ENCODE measurements at places on chromosomes 2 and 18. TPM values are rescaled to one million over a fixed set of nuclear protein-coding genes. Genes with fewer than 3 reads are reported as not detected.

GRCh38 chr2:232436381-232437194 lies 19.4 kb upstream of the ALPI start:
- DNase-seq: no peak
- H3K27me3 ChIP-seq: no peaks in the 10 kb centered on the region
- no peaks in the 10 kb centered on the region for H3K4me1 ChIP-seq
- H3K4me3 ChIP-seq: no peak overlapping the region

DNA sequence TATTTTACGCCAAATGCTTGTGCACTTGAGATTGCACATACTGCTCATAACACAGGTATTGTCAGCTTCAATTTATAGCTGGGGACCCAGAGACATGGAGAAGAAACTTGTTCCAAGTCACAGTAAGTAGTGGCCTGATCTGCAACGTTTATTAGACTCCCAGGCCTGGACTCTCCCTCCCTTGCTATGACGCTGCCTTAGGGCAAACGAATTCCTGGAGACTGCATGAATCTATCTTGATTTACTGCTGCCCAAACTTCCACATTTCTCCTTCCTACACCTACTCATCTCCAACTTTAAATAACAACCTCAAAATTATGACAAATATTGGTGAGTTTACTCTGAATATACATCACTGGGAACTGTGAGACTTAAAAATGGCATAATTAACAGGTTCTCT lies 145.1 kb upstream of the CCDC195 start:
- DNase-seq: no peak
- H3K36me3 ChIP-seq: peaks cover 71% of the 10 kb centered on the region
- peak overlapping the region; percentile 73 for H3K27ac ChIP-seq
- no peak overlapping the region for H3K4me3 ChIP-seq

DNA sequence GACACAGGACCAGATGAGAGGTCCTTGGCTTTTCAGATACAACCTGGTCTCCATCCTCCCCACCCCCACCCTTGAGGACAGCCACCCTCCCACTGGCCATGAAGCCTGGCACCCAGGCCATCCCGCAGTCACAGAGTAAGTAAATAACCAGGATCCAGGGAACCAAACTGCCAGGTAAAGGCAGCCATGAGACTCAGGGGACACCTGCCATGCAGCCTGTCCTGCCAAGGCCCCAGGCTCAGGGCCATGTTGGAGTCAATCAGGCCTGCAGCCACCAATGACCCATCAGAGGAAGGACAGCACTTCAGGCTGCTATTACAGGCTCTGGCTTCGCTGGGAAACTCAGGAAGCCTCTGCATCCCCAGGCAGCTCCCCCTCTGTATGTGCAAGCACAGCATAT lies 15.6 kb downstream of the SPATA3 start:
- H3K27me3 ChIP-seq: peaks cover 2% of the 10 kb centered on the region
- no peak for DNase-seq
- no peaks in the 10 kb centered on the region for H3K4me1 ChIP-seq
- H3K27ac ChIP-seq: no peak overlapping the region

Gene ITGA4
- total RNA-seq: 160 TPM

Gene OXER1
- not detected for total RNA-seq

DNA sequence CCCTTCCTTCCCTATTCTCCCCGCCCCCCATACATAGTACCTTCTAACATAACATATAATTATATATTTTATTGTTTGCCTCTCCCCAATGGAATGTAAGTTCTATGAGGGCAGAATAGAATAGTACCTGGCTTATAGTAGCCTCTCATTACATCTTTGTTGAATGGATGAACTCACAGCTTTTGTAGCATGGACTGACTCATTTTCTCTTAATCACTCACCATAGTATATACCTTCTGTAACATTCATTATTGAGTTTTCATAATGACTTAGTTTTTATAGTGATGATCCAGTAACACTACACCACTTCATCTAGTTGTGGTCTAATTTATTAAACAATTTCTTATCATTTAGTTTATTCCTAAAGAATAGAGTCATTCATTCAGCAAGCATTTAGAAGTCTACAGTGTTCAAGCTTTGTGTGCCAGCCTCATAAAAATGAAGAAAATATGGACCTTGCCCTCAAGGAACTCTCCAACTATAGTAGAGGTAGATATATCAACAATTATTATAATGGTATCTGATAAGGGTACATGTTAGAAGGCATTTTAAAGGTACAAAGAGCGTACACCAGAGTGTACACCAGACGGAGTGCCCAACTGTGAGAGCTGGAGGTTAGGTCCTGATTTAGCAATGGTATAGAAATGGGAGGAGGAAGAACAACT lies 31.1 kb downstream of the NCOA1 start:
- peaks cover 5% of the 10 kb centered on the region for H3K36me3 ChIP-seq
- peaks cover 23% of the 10 kb centered on the region for H3K4me1 ChIP-seq
- H3K4me3 ChIP-seq: no peak overlapping the region

- peaks cover 17% of the 10 kb centered on the region for H3K4me1 ChIP-seq
- H3K27ac ChIP-seq: no peak overlapping the region
- H3K27me3 ChIP-seq: no peaks in the 10 kb centered on the region
- no peak for DNase-seq
- no peak overlapping the region for H3K4me3 ChIP-seq
Observed at GRCh38 chr2:98522854-98523253, 78.2 kb downstream of the INPP4A start.

Gene LNPK
- total RNA-seq: 35.7 TPM

DNA sequence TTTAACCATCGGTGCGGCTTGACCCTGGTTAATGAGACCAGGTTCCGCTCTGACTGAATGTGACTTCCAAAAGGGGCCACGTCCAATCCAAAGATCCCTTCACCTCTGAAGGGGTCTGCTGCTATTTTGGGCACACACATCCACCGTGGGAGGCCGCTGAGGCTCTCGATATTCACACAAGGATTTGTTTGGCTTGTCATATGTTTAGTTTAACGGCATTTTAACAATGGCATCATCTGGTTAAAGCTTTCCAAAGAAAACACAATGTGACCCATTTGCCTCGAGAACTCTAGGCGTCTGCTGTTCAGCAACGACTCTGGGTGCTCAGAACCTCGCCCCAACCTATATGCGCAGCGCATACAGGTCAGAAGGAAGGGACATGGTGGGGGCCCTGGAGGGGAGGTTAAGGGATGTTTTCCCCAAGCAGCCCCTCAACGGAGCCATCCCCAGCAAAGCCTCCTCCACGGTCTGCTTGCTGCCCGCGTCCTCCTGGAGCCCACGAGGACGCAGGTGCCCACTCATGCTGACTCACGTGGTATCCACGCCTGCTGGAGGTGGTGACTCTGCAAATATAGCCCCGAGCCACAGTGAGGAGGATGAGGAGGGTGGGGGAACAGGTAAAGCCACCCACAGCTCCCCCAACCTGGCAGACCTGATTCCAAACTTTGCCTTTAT lies 260.3 kb downstream of the HDAC4 start:
- H3K27ac ChIP-seq: no peak overlapping the region
- no peak for DNase-seq
- H3K36me3 ChIP-seq: peaks cover 66% of the 10 kb centered on the region
- H3K27me3 ChIP-seq: no peaks in the 10 kb centered on the region
- H3K4me1 ChIP-seq: no peaks in the 10 kb centered on the region

GRCh38 chr18:57787068-57787685 lies 15.9 kb downstream of the ATP8B1 start:
- H3K36me3 ChIP-seq: no peaks in the 10 kb centered on the region
- H3K4me3 ChIP-seq: no peak overlapping the region
- H3K27me3 ChIP-seq: no peaks in the 10 kb centered on the region
- DNase-seq: no peak

Gene CAMKMT
- total RNA-seq: 12.1 TPM

DNA sequence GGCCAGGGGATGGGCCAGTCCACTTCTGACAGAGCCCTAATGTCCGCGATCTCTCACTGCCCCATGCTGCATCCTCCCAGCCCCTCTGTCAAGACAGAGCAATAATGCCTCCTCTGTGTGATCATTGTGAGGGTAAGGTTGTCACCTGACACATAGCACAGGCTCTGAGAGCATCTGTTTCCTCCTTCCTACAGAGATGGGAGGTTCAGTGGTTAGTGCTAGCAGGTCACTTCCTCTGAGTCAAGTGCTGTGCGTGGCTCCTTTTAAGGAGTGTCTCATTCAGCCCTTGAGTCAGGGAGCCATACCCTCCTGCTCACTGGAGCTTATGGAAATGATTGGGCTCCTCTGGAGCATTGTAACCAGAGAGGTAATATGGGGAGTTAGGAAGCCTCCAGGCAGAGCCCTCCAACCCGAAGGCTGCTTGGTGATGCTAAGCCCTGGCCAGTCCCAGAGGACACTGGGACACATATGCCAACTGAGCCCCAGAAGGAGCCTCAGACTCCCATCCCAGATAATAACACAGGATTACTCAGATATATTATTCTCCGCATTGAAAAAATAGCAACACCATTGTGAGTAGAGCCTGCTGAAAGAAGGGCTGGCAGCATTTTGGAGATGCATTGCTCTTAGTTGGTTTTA lies 189.0 kb downstream of the GALNT1 start:
- H3K36me3 ChIP-seq: no peaks in the 10 kb centered on the region
- no peak overlapping the region for H3K27ac ChIP-seq
- no peaks in the 10 kb centered on the region for H3K4me1 ChIP-seq
- peaks cover 3% of the 10 kb centered on the region for H3K27me3 ChIP-seq

Gene LOXL3
- total RNA-seq: 0.12 TPM

- H3K4me1 ChIP-seq: no peaks in the 10 kb centered on the region
- no peak overlapping the region for H3K4me3 ChIP-seq
- no peaks in the 10 kb centered on the region for H3K27me3 ChIP-seq
- no peaks in the 10 kb centered on the region for H3K36me3 ChIP-seq
Observed at GRCh38 chr18:1998121-1998520, 573.2 kb downstream of the METTL4 start.

Gene CLK1
- 120 TPM for total RNA-seq

- no peak overlapping the region for H3K4me3 ChIP-seq
- H3K36me3 ChIP-seq: peaks cover 46% of the 10 kb centered on the region
- H3K27ac ChIP-seq: no peak overlapping the region
- H3K4me1 ChIP-seq: peaks cover 46% of the 10 kb centered on the region
Observed at GRCh38 chr2:136112317-136113208, 5.4 kb downstream of the CXCR4 start.

- peaks cover 3% of the 10 kb centered on the region for H3K27me3 ChIP-seq
- no peak overlapping the region for H3K4me3 ChIP-seq
- H3K36me3 ChIP-seq: no peaks in the 10 kb centered on the region
- no peak for DNase-seq
- H3K4me1 ChIP-seq: peaks cover 6% of the 10 kb centered on the region
Observed at GRCh38 chr2:28539118-28539541, 43.3 kb downstream of the PLB1 start.

- H3K27ac ChIP-seq: no peak overlapping the region
- DNase-seq: no peak
- H3K4me1 ChIP-seq: peaks cover 4% of the 10 kb centered on the region
- H3K36me3 ChIP-seq: peaks cover 2% of the 10 kb centered on the region
Observed at GRCh38 chr2:39234754-39235153, 9.0 kb downstream of the CDKL4 start.

Gene PCARE
- not detected for total RNA-seq

DNA sequence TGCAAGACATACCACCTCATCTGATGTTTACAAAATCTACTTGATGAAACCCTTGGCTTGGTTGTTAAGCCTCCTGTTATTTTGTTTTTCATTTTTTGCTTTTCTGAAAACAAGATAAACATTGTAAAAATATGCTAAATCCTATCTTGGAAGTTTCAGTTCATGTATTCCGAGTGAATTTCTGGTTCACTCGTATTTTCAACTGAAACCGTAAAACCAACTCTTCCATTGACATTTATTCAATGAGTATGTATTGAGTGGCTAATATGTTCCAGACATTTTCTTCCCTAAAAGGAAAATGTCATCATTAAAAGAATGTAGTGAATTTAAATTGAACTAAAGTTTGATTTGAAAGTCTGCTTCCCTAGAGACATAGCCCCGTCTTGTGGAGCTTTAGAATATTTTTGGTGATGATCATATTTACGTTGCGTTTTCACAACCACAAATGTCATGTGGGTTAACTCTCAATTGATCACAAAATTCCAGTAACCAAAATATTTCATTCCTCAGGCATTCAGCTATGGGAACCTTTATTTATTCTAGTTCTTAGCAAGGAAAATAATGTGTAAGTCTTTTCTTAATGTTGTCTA lies 204.2 kb downstream of the MBD2 start:
- no peak for DNase-seq
- no peak overlapping the region for H3K4me3 ChIP-seq
- H3K36me3 ChIP-seq: no peaks in the 10 kb centered on the region
- no peak overlapping the region for H3K27ac ChIP-seq

GRCh38 chr2:8303322-8303832 lies 378.5 kb upstream of the ID2 start:
- H3K27me3 ChIP-seq: peaks cover 2% of the 10 kb centered on the region
- H3K4me3 ChIP-seq: peak overlapping the region; percentile 33
- peaks cover 28% of the 10 kb centered on the region for H3K36me3 ChIP-seq
- H3K4me1 ChIP-seq: peaks cover 78% of the 10 kb centered on the region
- peak overlapping the region; percentile 80 for H3K27ac ChIP-seq

Gene LOXHD1
- 0.35 TPM for total RNA-seq

DNA sequence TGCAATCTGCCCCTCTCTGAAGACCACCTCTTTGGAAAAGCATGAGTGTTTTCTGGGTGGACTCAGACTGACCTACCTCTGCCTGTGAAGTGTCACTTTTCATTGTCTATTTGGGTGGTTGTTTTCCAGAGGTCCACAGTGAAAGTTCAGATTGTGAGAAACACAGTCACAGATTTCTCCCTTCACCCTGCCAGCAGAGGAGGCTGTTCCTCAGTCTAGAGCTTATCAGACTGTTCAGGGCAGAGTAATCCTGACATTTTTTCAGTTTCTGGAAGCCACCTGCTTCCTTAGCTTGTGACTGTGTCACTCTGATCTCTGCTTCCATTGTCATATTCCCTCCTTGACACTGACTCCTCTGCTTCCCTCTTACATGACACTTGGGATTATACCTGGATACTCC lies 55.4 kb upstream of the RMP24 start:
- H3K4me3 ChIP-seq: no peak overlapping the region
- peaks cover 8% of the 10 kb centered on the region for H3K27me3 ChIP-seq
- H3K4me1 ChIP-seq: no peaks in the 10 kb centered on the region
- H3K36me3 ChIP-seq: no peaks in the 10 kb centered on the region

DNA sequence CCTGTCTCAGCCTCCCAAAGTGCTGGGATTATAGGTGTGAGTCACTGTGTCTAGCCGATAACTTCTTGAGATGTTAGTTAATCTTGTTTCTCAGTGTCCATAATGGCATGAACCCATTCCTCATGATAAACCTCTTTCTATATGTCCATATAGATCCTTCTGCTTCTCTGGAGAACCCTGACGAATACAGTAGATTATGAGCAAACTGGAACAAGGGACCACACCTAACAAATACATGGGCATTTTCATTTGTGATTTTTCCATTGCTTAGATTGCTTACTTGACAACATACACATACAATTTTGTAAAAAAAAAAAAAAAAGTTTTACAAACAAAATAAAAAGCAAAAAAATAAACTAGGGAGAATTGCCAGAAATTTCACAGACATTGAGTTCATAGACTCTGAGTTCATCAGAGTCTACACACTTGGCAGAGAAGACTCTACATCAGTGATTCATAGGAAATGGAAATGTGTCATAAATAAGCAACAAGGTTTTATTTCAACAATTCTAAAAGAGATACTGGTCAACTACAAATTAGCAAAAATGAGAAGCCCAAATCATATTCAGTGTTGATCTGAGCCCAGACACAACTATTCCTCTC lies 96.7 kb downstream of the GALR1 start:
- H3K36me3 ChIP-seq: peaks cover 2% of the 10 kb centered on the region
- H3K27ac ChIP-seq: no peak overlapping the region
- no peak overlapping the region for H3K4me3 ChIP-seq
- DNase-seq: no peak

Gene RFX8
- total RNA-seq: 2.8 TPM
